ENCODE measurements at places on chromosomes 2 and 18.
A peak's percentile ranks its signal among the peaks of the same experiment; 100 is the strongest.

DNA sequence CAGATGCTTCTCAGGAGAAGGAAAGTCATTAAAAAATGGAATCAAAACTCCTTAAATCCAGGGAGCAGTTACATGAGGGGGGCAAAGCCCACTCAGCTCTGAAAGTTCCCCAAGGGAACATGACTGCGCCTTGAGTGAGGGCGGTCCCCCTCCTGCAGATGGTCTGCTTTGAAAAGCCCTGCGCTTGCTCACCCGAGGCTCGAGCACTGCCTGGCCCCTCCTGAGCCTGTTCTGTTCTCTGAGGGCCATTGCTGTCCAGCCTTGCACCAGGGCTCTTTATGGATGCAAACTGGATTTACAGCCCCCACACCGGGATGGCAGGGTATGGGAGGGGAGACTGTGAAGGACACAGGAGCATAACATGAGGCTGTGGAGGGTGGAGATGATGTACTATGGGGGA is 37.8 kb upstream of the DNMT3A start:
- no peak for DNase-seq

DNA sequence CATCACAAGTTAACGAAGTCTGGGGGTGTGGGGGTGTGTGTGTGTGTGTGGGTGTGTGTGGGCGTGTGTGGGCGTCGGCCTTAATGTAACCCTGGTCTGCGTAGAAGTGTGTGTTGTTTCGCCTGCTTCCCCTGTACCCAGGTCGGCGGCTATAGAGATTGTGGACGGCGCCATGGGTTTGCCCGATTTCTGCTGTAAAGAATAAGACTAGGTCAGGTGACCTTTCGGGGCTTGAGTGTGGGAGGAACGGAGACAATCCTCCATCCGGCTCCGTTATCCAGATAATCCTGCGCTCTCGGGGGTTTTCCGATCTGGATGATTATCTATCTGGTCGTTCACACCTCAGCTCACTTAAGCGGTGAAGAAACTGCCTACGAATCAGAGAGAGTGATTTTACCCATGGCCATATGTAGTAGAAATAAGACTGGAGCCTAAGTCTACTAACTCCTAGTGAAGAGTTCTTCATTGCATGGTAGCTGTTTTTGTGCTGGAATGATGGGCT is 543 bp downstream of the HADHB start:
- DNase-seq: peak; percentile 24

- no peak for DNase-seq
Observed at GRCh38 chr18:58748899-58749595, 77.8 kb downstream of the MALT1 start.

DNA sequence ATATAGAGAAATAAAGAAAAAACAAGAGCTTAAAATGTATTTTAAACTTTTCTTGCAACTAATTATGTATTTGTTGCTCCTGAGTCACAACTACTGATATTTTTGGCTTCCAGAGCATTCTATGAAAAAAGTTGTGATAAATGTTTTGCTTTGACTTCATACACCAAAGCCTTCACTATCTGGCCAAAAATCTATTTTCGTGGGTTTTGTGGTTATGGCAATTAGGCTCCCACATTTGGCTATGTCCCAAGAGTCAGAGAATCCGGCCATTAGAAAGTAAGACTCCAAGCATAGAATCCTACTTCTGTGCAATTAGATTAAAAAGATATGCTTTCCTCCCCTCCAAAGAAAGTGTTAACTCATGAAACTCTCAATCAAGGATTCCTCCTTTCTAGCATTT is 1456.1 kb upstream of the ACVR2A start:
- DNase-seq: no peak

DNA sequence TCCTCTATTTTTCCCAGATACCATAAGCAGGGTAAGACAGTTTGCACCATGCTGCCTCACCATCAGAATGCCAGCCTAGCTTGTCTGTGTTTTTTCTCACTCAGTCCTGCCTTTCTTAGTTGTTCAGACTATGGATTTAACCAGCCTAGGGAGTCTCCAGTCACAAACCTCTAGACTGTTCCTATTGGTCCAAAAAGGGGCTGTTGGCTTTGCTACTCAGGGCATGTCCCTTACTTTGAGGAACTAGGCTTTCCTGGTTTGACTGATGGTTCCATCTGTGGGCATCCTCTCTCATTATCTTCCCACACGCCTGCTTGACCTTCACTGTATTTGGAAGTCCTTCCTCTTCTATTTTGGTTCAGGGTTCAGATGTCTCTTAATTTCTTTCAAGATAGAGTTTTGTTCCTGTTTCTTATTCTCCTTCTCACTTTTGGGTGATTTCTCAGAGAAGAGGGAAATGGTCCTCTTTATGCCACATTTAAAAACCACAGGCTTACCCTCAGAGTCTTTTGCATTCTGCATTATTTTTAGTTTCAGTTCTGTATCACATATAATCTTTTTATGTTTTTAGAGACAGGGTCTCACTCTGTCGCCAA is 31.3 kb upstream of the TMEM131 start:
- DNase-seq: no peak

DNA sequence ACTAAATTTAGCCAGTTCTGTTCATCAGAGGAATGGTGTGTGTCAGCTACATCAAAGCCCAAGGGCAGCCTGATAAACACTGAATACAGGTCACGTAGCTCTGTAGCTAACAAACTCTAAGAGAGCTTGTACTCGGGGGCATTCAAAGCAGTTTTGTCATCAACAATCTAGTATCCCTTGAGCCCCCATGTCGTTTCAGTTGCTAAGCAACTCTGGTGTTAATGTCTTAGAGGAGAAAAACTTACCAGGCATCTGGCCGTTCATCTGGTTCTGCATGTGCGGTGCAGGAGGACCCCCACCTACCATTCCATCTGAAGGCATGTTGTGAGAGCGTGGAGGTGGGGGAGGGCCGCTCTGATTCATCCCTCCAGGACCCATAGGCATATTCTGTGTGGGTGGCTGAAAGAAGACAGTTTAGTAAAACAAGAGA is 33.1 kb downstream of the SS18 start:
- no peak for DNase-seq

DNA sequence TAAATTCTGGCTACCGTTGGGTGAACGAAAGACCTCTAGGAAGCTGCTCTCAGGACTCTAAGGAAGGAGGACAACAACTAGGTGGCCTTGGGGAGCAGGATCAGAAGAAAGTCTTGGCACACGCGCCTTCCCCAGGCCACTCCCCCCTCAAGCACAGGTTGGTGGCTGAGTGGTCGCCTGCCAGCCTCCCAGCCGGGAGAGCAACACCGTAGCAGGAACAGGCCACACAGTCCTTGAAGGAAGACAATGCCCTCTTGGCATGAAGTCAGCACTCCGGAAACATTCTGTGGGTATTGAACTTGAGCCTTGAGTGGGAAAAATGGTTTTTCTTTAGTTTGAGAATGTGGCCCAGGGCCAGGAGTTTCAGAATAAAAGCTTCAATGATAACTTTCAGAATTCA is 87.4 kb upstream of the AGAP1 start:
- no peak for DNase-seq

- no peak for DNase-seq
Observed at GRCh38 chr2:187612857-187613256, 58.6 kb upstream of the TFPI start.

DNA sequence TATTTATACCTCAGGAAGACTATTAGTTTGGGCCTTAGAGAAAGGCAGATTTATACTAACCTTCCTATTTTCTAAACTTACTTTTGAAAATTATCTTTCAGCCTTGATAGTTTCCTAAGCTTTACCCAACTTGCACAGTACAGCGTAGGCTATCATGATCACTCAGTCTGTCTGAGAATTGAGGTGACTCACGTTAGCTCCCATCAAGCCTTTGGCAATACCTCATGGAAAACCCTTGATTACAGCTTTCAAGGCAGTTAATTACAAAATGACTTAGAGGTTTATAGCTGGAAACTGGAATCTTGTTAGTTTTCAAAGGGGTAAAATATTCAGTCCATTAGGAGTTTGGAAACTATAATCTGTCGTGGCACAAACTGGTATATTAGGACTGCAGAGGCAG is 26.4 kb upstream of the ARMC9 start:
- no peak for DNase-seq

- no peak for DNase-seq
Observed at GRCh38 chr2:192465141-192465540, 270.4 kb upstream of the TMEFF2 start.

GRCh38 chr2:102848366-102848839 is 86.6 kb downstream of the TMEM182 start:
- DNase-seq: peak; percentile 15

- DNase-seq: no peak
Observed at GRCh38 chr2:191226196-191226595, 19.0 kb upstream of the MYO1B start.

DNA sequence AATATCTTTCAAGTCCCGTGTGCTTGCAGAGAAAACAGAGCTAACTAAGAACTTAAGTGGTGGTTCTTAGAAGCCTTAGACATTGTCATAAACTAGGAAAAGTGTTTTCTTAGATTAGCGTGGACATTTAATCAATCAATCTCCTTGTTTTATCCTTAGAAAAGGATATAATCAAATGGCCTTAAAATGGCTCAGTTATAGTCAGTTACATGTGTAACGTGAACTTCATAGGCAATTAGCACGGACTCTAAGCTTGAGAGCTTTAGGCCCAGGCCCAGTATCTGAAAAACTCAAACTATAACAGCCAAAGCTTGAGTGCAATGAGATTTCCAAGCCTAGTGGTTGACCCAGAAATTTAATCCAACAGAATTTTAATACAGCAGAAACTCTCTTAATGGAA is 43.5 kb upstream of the SP3 start:
- no peak for DNase-seq

GRCh38 chr2:8346706-8347430 is 335.0 kb upstream of the ID2 start:
- no peak for DNase-seq

DNA sequence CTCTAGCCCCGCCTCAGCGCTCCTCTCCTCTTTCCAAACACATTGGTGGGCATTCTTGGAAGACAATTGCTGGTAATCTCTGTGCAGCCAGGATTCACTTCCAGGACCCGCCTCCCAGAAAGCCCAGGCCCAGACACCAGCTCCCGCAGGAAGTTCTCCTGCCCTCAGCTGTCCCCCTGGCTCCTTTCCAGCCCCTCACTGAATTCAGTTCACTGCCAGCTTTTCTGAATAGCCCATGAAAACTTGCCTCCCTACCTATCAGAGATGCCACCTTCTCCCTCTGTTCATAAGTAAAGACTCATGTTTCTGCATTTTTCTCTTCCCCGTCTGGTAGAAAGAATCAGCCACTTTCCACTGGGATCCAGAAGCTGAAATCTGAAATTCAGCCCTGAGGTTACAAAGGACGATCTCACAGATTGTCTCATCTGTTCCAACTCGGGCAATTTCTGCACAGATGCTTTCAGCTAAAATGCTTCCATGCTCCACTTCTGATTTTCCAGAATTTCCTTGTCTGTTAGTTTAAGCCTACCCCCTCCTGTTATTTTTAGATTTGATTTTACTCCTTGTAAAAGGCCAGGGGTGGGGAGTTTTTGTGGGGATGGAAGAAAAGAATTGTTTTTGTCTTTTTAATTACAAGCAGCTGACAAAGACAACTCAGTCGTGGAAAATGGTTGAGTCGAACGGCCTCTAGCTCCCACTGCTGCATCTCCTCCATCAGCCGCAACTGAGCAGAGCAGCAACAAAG is 98.1 kb downstream of the SP3 start:
- DNase-seq: no peak

DNA sequence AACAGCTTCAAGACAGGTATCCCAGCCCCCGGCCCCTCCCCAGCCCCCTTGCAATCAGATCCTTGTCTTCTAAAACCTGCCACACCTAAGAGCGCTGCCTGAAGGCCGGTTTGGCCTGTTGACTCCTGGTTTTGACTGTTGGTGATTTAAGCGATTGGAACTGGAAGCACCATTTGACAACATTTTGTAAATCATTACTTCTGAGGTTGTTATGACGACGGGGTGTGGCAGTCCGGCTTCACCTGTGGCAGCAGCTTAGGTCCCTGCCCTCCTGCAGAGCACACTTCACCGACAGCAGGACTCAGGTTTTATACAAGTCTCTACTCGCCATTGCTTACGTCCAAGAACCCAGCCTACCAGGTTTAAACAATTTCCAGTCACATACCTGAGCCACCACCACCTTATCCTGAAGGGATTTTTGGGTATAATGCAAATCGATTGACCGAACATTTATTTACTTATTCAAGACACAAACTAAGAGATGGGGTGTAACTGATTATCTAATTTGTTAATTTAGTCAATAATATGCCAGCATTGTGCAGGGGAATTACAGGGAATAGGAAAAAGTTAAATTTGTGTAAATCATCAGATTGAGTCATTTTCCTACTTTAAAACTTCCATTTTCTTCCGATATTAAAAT is 707 bp upstream of the DGUOK start:
- DNase-seq: no peak

DNA sequence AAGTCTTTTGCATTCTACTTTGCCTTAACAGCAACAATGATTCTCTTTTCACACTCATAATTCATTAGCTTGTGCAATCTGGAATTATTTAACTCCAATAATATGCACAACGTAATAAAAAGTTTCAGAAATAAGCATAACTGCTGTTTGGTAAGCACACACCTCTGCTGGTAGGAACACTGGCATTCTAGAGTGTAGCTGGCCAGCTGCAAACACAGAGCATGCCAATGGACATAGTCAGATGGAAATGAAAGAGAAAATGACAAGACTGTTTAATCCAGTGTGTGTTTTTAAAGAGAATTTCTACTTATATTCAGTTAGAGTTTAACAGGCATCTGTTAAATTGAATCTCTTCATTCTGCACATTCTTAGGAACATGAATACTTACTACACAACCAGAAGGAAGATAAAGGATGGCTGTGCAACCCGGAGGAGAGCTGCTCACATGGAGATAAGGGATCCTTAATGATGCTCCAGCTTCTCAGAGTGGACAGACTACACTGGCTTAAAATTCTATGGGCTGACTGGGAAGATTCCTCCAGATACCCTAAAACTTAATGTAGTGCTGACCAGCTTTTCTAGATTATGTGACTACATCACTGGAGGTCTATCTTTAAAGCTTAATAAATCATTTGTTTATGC is 94.6 kb upstream of the CHAC2 start:
- DNase-seq: no peak

DNA sequence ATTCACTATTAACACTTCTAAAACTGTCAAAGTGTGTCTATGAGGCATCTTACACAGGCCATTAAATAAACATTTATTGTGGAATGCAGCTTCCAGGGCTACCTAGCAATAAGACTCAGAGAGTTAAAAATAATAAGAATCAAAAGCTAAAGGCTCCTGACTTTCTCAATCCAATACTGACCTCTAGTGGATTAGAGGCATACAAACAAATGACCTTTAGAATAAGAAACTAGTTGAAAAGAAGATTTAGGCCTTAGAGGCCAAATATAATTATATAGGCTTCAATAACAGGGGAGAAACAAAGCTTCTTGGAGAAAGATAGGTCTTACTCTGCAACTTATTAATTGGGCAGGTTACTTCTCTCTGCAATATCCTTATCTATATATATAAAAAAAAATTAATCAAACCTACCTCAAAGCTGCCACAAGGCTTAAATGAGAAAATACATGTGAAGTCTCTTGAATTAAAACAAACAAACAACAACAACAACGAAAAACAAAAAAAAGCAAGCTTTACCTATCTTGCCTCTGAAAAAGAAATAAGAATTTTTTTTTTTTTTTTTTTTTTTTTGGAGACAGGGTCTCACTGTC is 246.1 kb downstream of the EXOC6B start:
- DNase-seq: no peak
